ENCODE measurements at places on chromosomes 16 and 17.

- peak; percentile 33 for DNase-seq
Measured at GRCh38 chr16:2005646-2006045, 4.0 kb downstream of the ZNF598 start.

DNA sequence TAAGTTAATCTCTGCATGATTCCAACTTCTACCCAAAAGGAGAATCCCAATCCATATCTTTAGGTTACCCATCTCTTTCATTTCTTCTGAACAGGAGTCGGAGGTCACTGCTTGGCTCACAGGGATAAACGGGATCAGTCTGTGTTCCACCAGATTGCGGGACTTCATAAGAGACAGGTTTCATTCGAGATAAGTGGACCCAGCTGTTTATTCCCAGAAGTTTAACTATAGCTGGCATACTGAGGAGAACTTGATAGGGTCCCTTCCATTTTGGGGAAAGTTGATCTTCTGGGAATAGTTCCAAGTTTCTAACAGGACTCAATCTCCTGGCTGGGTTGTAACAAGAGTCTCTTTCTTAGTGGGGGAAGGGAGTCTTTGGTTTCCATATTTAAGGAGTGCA lies 45.4 kb upstream of the ARL4D start:
- no peak for DNase-seq

- no peak for DNase-seq
Measured at GRCh38 chr17:77908501-77908900, 50.0 kb upstream of the TNRC6C start.

DNA sequence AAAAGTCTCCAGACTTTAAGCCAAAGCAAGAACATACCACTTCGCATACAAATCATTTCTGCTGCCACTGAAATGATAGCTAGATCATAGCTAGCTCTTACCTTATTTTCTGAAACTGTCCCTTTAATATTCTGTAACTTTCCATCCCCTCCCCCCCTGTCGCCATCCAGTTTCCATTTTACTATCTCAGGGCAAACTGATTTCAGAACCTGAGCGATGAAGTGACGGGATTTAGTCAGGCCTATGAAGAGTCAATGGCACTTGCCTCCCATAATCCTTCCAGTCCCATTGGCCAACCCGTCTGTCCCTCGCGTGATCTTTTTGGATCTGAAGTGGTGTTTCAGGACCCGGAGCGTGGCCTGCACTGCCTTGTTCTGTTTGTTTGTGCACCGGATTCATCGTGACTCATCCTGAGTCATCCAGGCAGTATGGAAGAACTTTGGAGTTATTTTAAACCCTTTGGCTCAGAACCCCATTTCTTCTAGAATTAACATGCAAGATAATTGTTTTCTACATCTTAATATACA lies 199.8 kb upstream of the CHMP6 start:
- peak; percentile 40 for DNase-seq

GRCh38 chr17:4623249-4623648 lies 18.2 kb downstream of the ALOX15 start:
- no peak for DNase-seq

- no peak for DNase-seq
Measured at GRCh38 chr16:23232806-23233205, 50.3 kb downstream of the SCNN1G start.

DNA sequence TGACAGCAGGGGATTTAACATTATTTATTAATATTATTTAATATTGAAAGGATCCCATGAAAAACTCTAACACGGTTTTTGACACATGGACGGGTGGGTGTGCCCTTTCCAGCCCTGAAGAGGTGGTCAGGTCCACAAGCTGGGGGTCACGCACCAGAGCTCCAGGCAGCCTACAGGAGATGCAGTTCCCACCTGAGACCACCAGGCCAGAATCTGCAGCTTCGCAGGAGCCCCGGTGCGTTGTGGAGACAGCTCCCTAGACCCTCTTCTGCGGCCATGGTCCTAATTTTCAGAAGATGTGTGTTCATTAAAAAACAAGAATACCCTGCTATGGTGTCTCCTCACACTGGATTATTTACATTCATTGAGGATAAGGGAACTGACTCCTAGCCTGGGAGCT lies 331.1 kb downstream of the C16orf95 start:
- DNase-seq: no peak

- no peak for DNase-seq
Measured at GRCh38 chr17:47717261-47717697, 15.8 kb upstream of the TBX21 start.

DNA sequence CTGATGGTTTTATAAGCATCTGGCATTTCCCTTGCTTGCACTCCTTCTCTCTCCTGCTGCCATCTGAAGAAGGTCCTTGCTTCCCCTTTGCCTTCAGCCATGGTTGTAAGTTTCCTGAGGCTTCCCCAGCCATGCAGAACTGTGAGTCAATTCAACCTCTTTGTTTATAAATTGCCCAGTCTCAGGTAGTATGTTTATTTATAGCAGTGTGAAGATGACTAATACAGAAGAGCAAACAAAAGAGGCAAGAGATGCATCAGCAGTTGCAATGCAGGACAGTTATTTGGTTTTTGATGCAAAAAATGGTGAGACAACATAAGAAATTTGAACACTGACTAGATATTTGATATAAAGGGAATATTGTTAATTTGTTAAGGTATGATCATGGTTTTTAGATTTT lies 16.8 kb downstream of the TMEM100 start:
- no peak for DNase-seq

DNA sequence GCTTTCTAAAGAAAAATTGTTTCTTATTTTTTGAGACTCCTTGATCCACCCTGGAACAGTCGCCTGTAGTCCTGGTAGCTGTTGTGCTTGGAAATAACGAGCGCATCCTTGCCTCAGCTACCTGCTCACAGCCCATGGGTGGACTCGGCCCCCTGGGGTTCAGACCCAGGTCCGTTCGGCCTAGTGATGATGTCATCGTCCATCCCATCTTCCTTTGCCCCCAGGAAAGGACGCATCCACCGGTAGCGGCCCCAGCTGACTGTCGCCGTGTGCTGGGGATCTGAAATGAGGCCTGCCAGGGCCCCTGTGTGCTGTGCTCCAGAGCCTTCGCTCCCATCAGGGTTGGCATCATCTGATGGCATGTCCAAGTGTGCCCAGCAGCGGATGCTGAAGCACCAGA lies 12.0 kb upstream of the CACNG1 start:
- no peak for DNase-seq

DNA sequence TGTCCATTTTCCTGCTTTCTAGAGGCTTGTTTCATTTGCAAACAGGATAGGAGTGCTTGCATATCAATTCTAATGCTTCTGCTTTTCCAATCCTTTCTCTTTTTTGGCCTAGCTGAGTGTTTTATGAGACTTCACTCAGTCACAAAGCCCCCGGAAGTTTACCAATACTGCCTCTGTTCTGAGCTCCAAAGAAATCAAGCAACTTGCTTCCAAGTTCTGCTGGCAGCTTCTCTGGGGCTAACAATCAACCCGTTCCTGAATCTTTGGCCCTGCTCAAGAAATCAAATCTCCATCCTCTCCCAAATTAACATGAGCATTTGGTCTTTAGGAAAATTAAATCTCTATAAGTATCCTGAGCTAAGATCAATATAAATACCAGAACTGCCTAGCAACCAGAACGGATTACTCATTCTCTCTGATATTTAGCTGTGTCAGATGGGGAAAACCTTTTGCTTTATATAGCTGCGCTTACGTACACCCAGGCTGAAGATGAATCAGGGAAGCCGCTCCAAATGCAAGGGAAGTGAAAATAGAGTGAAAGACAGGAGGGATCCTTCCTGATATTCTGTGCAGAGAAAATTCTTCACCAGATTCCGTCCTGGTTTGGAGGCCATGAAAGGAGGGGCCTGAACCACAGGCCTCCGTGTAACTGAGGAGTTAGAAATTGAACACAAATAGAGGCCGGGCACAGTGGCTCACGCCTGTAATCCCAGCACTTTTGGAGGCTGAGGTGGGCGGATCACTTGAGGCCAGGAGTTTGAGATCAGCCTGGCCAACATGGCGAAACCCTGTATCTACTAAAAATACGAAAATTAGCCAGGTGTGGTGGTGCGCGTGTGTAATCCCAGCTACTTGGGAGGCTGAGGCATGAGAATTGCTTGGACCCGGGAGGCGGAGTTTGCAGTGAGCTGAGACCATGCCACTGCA lies 23.3 kb upstream of the GRB2 start:
- peak; percentile 93 for DNase-seq

DNA sequence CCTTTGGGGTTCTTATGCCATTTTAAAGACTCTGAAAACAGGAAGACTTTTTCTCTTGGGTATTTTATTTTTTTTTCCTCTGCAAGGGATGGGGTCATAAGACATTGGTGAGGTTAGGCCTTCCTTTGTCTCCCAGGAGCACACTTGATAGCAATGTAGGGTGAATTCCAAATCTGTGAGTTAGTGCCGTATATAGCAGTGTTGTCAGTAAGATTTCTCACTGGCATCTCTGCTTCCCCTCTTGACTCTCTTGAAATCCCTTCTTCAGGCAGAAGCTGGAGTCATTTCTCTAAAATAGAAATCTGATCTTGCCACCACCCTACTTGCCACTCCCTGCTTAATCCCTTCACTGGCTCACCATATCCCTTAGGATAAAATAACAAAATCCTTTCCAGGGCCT lies 529.7 kb downstream of the WWOX start:
- DNase-seq: no peak

GRCh38 chr16:48353565-48354163 lies 31.5 kb downstream of the SIAH1 start:
- DNase-seq: peak; percentile 82

GRCh38 chr17:67753026-67753425 lies 35.3 kb downstream of the NOL11 start:
- DNase-seq: no peak

- no peak for DNase-seq
Measured at GRCh38 chr17:9969301-9969935, 64.3 kb upstream of the RCVRN start.

GRCh38 chr17:62870030-62870541 lies 62.0 kb upstream of the MARCHF10 start:
- DNase-seq: no peak

DNA sequence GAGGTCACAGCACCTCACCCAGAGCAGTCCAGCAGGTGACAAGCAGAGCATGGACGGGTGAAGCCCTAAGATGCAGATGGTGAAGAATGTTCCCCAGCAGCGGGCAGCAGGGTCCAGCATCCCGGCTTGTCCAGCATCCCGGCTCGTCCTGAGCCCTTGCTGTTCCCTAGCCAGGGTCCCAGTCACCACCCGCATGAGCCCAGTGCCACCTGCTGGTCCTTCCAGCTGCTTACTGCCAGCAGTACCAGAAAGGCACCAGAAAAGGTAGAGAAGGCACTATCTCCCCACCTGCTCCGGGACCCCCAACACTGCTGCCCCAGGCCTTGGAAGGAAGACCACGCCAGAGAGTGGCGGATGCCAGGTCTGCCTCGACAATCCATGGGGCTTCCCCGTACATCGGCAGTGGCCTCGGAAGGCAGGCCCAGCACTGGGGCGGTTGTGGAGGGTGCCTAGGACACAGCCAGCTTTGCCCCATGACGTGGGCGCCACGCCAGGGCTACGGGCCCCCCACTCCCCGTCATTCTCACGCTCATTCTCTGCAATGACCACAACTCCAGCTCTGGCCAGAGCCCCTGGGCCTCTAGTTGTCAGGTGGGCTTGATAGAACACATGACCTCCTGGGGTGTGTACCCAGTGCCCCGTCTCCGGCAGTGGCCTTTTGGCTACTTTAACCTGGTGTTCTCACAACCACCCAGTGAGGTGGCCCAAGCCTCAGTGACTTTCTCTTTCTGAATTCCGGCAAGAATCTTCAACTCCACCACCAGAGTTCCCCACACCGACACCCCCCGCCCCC lies 1.4 kb downstream of the CENPX start:
- DNase-seq: peak; percentile 18

GRCh38 chr17:73311428-73311780 lies 397 bp downstream of the CDC42EP4 start:
- no peak for DNase-seq

DNA sequence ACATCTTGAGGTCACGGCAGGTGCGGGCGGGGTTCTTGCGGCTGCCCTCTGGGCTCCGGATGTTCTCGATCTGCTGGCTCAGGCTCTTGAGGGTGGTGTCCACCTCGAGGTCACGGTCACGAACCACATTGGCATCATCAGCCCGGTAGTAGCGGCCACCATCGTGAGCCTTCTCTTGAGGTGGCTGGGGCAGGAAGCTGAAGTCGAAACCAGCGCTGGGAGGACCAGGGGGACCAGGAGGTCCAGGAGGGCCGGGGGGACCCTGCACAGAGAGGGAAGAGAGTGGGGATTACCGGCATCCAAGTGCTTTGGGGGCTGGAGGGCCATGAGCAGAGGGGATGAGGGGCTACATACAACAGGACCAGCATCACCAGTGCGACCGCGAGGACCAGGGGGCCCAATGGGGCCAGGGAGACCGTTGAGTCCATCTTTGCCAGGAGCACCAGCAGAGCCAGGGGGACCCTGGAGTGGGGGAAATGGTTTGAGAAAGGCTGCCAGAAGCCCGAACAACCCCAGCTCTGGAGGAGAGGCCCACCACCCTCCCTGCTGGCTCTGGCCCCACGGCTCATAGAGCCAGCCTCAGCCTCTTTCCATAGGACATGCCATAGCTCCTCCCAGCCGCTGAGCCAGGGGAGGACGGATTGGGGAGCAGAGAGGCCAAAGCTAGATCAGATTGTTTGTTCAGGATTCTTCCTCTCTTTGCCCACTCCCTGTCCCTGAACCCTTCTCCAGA lies 14.6 kb downstream of the COL1A1 start:
- no peak for DNase-seq

- DNase-seq: no peak
Measured at GRCh38 chr17:27257031-27257357, 36.9 kb upstream of the WSB1 start.

DNA sequence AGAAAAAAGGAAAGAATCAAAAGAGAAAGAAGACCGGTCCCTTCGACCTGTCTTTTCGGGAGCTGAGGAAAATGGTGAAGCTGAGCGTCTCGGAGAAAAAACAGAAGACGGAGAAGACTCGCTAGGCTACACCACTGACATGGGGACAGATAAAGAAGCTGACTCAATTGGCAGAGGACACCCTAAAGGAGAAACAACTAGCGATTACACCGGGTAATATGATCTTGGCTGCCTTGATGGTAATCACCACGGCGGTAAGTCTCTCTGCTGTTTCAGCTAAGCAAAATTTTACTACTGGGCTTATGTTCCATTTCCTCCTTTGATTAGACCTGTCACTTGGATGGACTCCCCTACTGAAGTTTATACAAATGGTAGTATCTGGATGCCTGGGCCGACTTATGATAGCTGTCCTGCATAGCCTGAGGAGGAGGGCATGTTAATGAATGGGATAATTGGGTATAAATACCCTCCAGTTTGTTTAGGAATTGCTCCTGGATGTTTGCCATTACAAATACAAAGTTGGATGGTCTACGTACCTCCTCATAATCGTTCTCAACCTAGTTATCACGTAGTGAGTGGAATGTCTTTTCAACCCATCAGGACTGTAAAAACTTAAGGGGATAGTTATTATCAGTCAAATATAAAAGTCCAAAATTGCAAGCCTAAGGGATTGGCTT lies 24.1 kb downstream of the ALOX15B start:
- DNase-seq: no peak

GRCh38 chr16:55062442-55062841 lies 131.8 kb downstream of the IRX5 start:
- DNase-seq: no peak

DNA sequence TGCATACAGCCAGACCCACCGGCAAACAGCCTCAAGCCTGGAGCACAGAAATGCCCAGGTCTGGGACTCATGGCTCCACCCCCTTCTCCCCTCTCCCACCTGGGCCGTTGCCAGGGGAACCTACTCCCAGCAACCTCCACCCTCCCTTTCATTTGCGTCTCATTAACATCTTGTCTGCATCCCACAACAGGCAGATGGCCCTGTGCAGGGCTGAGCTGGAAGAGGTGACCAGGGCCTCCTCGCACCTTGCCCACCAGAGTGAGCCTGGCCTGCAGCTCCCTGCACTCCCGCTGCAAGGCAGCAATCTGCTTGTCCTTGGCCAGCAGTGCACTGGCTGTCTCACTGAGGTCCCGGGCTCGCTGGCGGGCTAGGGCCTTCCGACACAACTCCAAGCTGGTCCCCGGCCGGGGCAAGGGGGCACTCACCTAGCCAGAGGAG lies 3.3 kb downstream of the TSPOAP1 start:
- no peak for DNase-seq

Data from CD14-positive monocyte (primary cell).